ENCODE measurements at places on chromosomes 13 and 19.
A peak's percentile ranks its signal among the peaks of the same experiment; 100 is the strongest.

GRCh38 chr19:11995174-11995573 is 30.3 kb downstream of the ZNF763 start:
- no peak for DNase-seq

- peak; percentile 71 for DNase-seq
These were observed 12.6 kb upstream of the METTL21C start for GRCh38 chr13:102707467-102707866.

GRCh38 chr19:48290771-48291488 is 21.0 kb downstream of the ZNF114 start:
- peak; percentile 56 for DNase-seq

DNA sequence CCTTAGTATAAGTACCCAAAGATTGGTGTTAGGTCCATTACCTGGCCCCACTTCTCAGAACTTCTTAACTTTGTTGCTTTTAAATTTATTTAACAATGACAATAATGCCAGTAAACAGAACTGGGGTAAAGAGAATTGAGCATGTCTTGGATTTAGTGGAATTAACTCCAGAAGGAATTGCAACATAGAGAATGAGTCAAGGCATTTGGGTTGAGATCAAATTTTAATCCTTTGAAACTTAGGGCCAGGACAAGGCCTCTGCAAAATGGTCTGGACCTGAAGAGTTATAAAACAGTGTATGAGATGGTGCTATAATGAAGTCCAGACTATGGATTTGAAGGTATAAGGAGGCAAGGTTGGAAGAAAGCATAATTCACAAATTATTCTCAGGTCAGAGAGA is 1030.4 kb downstream of the SLITRK5 start:
- peak; percentile 0 for DNase-seq

DNA sequence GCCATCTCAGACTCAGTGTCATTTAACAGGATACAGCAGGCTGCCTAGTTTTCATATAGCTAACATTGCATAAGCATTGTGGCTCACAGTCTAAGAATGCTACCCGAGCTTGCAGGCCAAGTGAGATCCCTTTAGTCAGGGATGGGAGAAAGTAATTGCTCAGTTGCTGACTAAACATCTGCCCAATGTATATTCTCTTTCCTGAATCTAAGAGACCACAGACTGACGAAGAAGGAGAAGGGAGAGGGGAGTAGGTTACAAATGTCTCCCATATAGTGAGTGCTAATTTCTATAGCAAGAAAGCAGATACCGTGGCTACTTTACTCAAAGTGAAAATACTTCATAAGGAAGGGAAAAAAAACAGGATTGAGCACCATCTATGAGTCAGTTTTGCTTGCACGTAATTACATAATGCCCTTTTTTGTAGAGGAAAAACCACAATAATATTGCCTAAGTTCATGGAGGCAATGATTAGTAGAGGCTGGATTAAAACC is 453.9 kb downstream of the COG6 start:
- peak; percentile 69 for DNase-seq

GRCh38 chr19:16654140-16654539 is 5.8 kb downstream of the SMIM7 start:
- no peak for DNase-seq

DNA sequence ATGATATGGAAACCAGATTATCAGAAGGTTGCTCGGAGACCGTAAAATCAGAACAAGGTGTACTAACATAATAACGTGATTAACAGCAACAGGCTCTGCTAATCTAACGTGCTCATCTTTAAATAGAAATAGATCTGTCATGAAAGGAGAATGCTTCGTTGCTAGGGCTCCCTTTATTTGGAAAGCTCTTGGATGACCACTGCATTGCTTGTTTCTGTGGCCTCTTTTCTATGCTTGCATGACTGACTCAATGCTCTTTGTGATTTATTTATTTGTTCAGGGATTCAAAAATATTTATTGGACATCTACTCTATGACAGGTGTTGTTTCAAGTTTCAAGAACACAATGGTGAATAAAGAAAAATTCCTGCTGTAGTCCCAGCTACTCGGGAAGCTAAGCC is 22.3 kb upstream of the ZDHHC20 start:
- no peak for DNase-seq

DNA sequence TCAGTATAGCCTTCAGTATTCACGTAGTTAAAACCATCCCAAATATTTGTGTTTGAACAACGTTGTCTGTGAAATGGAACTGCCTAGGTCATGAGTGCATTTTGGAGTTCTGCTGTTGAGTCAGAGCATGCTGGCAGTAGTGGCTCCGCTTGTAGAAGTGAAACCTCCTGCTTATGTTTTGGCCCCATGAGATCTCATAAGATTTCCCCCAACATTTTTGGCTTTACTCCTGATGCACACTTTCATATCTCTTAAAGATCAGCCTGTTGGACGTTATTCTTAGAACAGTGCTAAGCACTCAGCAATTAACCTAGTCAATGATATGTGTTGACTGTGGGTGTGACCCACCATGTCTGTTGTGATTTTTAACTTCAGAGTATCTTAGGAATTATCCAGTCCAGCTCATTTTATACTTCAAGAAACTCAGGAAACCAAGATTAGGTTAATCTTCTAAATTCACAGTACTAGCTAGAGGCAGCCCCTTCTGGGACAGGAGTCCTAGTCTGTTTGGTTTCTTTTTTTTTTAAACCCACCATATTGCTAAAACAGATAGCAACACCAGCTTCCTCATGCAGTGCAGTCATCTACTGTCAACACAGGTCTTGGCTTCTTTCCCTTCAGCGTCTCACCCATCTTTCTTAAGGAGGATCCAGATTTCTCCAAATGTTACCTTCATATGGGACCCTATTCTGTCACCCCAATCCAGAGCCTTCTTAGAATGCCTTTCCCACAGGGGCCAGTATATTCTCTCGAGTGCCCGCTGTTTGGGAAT is 26.2 kb downstream of the RAP2A start:
- DNase-seq = no peak

DNA sequence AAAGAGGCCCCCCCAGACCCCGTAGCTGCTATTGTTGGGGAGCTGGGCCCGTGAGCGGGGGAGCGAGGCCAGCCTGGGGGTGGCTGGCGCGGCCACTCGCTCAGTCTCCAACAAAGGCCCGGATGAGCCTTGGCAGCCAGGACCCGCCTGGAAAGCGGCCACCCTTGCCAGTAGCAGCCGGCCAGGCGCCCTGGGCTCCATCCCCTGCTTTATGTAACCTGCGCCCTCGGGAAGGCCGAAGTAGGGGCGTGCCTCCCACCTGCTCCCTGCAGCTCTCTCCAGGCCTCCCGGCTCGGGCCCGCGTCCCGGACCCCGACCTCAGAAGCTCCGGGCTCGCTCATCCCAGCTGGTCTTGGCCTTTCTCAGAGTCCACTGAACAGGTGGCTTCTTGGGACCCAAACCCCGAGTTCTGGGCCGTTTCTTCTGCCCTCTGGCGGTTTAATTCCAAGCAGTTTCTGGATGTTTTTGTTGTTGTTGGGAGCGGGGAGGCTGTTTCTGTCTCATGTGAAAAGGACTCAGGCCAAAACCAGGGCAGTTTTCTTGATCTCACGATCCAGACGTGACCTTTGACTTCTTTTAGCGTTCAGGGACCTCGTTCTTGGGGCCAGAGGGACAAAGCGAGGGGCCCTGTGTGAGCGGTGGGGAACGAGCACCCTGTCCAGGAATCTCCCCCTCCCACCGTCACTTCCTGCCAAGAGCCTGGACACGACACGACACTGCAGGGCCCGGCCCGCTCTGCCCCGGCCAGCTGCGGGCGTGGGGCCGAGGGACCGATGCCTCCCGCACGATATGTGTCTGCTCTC is 1.2 kb downstream of the CDC34 start:
- peak; percentile 20 for DNase-seq

GRCh38 chr13:27921421-27921960 is 1.7 kb downstream of the PDX1 start:
- DNase-seq = no peak

GRCh38 chr13:101264931-101265330 is 151.4 kb downstream of the NALCN start:
- no peak for DNase-seq

- no peak for DNase-seq
These were observed 44.2 kb upstream of the SLAIN1 start for GRCh38 chr13:77653301-77653700.

GRCh38 chr19:48698046-48698445 is 2.3 kb downstream of the FUT2 start:
- peak; percentile 45 for DNase-seq

DNA sequence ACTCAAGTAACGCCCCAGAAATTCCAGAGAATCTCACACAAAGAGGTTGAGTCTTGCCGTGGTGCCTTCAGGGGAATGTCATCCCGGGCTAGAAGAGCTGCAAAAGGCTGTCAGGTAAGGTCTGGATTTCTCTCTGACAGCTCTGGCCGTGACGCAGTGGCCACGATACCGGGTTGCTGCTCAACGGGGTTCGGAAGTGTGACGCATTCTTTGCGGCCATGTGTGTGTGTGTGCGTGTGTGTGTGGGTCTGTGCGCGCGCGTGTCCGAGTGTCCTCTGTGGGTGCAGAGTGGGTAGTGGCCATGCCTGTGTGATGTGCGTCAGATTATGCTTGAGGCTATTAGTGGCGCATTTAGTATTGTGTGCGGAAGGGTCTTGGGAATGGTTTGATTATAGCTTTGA is 306 bp downstream of the ZNF540 start:
- no peak for DNase-seq

DNA sequence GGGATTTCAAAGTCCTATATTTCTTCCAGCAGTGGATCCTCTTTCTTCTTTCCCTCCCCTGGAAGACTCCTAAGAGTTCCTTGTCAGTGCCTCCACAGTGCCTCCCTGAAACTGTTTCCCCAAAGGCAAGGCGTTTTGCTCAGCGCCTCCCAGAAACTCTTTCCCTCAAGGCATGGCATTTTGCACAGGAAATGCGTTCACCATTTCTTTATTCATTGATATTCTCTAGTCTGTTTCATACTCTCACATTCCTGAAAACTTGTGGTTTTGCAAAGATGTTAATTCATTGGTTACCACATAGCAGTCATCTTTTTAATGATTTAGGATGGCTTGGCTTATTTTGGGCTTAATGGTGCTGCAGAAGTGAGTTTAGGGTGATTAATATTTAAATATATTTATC is 177.3 kb upstream of the SLC10A2 start:
- DNase-seq = no peak

DNA sequence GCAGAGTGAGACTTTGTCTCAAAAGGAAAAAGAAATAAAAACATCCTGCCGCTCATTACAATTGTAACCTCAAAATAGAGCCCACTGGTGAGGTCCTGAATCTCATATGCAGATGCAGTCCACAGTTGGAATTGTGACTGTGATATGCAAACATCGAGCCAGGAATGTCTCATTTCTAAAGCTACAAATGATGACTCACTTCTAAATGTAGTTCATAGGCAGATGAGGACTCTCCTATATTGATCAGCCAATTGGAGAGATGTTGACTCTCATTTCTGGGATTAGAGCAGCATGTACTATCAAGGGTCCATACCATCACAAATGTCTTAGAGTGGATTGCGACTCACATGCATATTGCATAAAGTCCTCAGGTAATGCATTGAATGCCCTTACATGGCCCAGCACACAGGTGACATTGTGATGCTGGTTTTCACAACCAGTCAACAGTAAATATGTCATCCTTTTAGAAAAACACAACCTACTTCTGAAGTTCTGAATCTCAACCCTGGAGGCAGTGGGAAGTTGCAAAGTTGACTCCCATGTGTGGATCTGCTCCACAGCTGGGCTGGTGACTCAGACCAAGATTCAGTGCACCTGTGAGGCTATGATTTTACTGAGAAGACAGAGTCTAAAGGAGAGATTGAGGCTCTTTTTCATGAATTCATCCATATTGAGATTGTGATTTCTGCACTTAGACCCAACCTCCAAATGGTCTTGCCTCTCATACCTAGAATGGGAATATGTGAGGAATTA is 16.9 kb upstream of the ZNF254 start:
- DNase-seq = no peak

DNA sequence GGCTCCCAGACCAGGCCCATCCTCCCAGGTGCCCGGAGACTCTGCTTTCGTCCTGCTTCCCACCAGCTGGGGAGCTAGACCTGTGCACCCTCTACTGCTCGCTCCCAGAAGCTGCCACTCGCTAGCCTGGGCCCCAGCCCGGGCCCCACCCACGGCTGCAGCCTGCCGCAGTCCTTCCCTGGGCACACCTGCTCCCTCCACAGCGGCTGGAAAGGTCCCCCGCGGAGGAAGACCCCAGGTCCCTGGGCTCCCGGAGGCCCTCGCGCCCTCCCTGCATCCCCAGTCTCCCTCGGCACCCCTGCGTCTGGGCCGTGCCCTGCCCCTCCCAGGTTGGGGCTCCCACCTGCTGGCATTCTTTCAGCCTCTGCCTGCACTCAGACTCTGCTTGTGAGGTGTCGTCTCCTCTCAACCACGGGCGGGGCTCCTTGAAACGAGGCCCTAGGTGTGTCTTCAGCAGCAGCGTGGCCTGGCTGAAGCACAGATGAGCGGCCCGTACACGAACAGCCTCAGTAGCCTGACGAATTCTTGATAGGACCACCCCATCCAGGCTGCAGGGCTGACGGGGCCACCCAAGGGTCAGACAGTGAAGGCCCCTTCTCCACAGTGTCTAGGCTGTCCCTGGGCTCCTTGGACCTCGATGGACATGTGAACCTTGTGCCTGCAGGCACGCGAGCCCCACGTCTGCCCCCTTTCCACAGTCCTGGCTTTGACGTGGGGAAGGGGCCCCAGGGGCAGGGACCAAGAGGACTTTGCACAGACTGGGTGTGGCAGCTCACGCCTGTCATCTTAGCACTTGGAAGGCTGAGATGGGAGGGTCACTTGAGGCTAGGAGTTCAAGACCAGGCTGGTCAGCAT is 27.9 kb downstream of the DOT1L start:
- DNase-seq = no peak

GRCh38 chr19:18761531-18762110 is 29.5 kb downstream of the COMP start:
- DNase-seq = no peak

DNA sequence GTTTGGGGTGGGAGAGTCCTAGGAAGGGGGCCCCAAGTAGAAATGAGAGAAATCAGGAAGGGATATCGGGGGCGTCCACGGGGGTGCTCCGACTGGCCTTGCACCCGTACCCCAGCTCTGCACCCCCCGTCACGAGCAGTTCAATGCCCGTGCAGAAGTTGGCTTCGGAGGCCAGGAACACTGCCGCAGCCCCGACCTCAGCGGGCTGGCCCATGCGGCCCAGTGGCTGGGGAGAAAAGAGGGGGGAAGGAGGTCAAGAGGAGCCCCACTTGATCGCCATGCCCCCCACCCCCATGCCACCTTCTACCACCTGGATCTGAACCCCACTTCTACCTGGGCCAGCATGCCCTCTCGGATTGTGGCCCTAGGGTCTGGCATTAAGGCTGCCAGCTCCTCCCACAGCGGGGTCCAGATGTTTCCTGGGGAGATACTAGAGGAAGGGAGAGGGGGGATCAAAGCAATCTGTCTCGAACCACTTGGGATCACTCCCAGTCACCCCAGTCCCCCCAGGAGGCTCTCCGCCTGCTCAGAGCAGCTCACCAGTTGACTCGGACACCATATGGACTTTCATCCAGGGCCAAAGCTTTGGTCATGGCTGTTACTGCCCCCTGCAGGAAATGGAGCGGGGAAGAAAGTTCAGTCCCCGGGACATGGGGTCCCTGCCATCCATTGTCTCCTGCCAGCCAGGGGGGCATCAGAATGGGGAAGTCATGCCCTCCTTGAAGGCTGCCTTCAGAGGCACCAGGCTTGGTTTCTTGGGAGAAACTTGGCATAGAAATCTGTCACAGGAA is 2.5 kb upstream of the BCAT2 start:
- DNase-seq = no peak

Measured in HS-5 (cell line).